ENCODE measurements at places on chromosomes 2 and 18.

DNA sequence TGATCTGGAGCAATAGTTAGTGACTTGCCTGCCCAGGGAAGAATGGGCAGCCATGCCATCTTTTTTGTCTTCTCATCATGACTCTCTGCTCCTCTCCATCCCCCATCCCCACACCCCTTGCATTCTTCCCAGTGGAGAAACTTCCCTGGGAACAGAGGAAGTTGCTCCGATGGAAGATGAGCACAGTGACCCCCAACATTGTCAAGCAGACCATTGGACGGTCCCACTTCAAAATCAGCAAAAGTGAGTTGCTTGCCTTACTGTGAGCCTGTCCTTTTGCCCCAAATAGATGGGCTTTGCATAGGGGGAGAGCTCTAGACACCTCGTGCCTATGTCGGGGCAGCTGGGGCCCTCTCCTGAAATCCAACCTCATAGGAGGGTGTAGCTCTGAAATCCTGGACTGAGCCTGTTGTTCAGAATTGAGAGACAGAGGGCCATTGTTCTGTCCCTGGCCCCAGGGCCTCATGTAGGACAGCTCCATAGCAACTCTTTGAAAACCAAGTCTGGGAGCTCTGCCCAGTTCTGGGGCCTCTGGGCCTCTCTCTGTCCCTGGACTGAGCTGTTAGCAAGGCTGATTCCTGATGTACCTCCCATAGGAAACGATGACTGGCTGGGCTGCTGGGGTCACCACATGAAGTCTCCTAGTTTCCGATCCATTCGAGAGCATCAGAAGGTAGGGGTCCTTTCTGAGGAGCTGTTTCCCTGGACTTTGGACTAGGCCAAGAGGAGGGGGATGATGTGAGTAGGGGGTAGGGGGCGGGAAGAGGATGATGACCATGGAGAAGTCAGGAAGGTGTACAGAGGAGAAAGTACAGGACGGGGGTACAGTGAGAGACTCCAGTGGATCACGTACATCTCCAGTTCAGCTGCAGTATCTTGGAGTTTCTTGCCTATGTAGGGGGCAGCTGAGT is 35.2 kb downstream of the TTLL4 start:
- no peak for DNase-seq

DNA sequence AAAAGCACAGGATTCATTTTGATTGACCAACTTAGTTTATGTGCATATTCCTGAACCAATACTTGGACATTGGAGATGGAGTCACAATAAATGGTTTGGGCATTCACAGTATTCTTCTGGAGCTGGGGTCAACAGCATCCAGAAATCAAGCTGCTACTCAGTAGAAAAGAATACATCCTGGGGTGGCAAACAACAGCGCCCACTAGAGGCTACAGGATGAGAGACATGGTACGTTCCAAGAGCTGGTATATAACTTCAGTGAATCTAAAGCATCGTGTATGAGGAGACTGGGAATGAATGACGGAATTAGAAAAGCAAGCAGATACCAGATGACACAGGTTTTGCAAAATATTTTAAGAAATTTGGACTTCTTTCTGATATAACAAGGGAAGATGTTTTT is 142.9 kb upstream of the FIGN start:
- no peak for DNase-seq

DNA sequence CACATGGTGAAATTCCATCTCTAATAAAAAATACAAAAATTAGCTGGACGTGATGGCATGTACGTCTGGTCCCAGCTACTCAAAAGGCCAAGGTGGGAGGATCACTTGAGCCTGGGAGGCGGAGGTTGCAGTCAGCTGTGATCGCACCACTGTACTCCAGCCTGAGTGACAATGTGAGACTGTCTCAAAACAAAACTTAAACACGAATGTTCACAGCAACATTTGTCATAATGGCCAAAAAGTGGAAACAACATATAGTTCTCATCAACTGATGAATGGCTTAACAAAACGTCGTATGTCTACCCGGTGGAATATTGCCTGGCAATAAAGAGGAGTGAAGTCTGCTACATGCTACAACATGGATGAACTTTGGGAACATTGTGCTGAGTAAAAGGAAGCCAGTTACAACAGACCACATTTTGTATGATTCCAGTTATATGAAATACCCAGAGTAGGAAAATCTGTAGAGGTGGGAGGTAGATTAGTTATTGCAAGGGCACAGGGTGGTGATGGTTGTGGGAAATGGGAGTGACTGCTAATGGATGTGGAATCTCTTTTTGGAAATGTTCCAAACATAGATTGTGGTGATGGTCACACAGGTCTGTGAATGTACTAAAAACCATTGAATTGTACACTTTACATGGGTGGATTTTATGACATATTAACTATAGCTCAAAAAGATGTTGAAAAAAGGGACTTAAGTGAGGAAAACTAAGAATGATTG is 478.2 kb downstream of the PTPRM start:
- DNase-seq = no peak

DNA sequence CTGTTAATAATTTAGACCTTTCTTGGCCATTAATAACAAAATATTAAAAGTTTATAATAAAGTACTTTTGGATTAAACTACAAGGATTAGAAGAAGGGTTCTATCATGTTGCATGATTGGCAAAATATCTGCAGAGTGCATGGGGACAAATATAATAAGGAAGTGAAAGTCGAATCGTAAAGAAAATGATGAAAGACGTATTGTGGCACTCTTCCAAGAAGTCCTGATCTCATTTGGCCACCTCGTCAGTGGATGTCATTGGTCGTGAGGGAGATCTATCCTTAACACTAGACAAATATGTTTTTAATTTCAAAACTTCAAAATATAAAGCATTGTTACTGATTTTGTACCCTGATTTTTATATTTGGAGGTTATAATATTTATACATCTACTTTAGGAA is 197.7 kb upstream of the STON1 start:
- DNase-seq = no peak

GRCh38 chr2:75609937-75610508 is 36.6 kb upstream of the MRPL19 start:
- no peak for DNase-seq
